ENCODE measurements at places on chromosomes 5 and 9.

DNA sequence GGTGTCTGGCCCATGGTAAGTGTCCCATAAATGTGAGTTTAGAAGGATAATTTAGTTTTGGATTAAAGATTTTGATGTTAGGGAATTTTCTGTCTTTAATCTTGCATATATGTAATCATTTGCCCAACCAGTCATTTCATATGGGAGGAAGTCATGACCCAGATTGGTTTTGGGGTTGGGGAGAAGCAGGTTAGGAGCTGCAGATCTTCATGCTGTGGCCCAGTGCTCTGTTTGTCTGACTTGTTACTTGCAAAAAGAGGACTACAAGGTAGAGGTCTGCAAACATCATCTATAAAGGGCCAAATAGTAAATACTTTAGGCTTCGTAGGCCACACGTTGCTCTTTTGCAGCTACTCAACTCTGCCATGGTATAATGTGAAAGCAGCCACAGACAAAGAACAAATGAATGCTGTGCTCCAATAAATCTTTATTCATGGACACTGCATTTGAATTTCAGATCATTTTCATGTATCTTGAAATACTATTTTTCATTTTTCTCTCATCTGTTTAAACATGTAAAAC lies 16.8 kb downstream of the OSTF1 start:
- no peak for DNase-seq

GRCh38 chr9:38413283-38413682 lies 11.0 kb downstream of the IGFBPL1 start:
- DNase-seq, result no peak

- no peak for DNase-seq
These were observed 53.4 kb upstream of the SUB1 start for GRCh38 chr5:32531885-32532520.

GRCh38 chr5:6633469-6634245 lies 417 bp downstream of the SRD5A1 start:
- DNase-seq, result peak; percentile 4

- DNase-seq, result no peak
These were observed 123.1 kb upstream of the PHYKPL start for GRCh38 chr5:178355671-178356070.

DNA sequence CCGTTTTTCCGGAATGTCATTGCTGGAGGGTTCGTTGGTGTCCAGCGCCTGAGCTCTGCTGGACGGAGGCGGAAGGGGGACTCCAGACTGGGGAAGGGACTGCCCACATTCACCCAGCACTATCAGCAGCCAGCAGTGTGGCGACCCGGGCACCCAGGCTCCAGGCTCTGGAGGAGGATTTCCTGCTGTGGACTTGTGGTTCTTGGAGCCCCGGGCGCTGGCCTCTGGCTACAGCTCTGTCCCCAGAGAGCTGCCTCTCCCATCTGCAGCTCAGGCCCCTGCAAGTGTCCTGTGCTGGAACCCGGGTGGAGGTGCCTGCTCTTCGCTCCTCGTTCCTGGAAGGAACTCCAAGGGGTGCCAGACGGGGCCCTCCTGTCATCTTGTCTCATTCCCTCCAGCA lies 152.6 kb downstream of the RGS3 start:
- no peak for DNase-seq

DNA sequence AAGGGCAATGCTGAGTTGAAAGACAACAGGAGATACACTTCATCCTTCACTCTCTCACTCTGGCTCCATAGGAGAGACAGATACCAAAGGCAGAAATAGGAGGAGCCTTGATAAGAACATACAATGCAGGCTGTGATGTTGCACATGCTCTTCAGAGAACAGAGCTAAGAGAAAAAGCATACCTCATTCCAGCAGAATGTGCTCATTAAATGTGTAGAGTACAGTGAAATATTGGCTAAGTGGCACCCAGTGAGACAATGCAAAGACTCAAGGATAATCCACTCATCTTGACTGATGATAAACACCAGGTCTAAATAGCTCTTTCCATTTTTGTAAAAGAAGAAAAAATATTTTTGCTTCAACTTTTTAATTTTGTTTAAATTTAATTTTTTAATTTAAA lies 139.7 kb downstream of the OR2K2 start:
- DNase-seq, result no peak

DNA sequence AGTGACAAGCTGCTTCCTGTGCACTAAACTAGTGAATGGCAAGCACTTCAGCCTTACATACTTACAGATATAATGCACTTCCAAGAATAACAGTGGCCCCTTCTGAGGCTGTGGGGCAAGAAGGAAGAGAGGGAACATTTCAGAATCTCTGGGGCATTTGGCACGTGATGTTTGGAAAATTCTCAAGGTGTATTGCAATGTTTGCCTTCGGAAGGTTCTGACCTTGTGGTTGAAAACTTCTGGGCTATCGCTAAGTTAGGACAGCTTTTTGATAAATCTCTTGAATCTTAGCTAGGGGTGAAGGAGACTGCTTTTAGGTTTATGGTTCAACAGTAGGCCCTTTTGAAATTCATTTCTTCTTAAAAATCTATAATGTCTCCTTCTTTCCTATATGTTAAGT lies 7.1 kb upstream of the FGF10 start:
- DNase-seq, result no peak

GRCh38 chr5:10724781-10725507 lies 36.1 kb downstream of the DAP start:
- DNase-seq, result no peak

GRCh38 chr9:120791161-120791560 lies 2.1 kb downstream of the FBXW2 start:
- DNase-seq, result no peak

Data from stimulated activated naive B cell treated with anti-CD40 and anti-IgM and Interleukin-4, amounts not matched to agents 10 μg/mL and 1 μg/mL and 100 μg/mL, for 72 hours (primary cell).